AG09309 (cell line): ENCODE measurements at places on chromosomes 12 and 14.

DNA sequence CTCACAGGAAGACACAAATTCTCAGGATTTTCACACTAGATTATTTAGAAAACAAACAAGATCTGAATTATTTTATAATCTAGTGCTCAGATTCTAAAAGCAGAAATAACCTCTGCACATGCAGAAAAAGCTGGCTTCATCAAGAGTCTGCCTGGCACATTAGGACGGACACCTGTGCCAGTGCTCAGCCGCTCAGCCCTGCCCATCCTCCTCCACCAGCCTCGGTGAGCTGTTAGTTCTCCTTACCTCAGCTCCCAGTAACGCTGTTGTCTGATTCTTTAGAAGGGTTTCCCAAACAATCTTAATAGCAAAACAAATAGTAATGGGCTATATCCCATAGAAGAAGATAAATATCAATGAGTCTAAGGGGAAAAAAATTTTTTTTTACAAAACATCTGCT, 27.7 kb downstream of the DUSP16 start:
- DNase-seq = no peak

GRCh38 chr14:64421166-64421565, 33.0 kb downstream of the MTHFD1 start:
- DNase-seq = peak; percentile 32

DNA sequence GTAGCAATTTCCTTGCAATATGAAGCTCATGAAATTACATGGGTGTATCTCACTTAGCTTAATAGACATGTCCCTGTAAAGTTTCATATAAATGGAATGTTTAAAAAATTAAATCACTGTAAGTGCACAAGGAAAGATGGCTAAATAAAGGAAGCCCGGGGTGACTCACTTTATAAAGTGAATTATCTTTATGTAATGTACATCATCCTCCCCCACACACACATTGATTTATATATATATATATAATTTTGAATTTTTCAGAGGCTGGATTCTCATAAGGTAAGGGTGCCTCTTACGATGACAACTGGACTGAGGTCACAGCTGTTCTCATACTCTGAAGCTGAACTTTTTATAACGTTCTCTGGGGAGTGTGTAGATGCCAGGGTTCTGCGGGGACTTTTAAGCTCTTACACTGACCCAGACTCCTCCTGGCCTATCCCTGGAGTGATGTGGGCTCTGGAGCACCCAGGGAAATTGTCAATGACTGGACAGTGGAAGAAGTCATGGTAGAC, 108.7 kb upstream of the HIF1A start:
- DNase-seq = no peak

DNA sequence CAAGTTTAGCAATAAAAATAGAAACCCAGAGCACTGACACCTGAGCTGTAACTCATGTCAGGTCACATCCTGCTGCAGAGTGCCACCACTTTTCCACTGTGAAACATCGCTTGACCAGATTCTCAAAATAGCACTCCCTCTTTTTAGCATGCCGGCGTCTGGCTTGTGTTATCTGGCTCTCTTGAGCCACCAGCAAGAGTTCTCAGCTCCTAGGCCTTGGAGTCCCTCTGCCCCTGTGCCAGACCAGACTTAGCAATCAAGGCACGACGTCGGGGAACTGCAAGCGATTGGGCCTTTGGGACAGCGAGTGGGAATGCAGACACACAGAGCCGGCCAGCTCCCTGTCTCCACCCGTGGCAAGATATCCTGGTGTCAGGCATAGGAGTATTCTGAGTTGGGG, 52.5 kb downstream of the SPIC start:
- DNase-seq = no peak

- no peak for DNase-seq
Measured at GRCh38 chr12:15806826-15807225, 17.6 kb upstream of the EPS8 start.

DNA sequence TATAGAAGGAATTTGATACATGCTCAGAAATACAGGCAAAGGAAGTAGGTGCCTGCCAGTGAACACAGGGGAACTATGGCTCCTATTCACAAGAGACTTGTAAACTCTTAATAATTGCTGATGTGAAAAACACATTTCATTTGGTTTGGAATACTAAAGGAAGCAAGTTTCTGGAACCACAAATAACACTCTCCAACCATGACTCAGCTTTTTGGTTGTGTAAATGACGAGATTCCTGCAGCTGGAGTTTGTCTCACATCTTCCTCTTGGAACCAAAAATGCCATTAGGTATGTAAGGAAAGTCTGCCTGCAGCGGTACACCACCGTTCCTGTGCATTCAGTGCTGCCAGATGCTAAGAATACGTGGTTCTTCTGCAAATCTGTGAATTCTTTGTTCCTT, 4.5 kb upstream of the OR11H6 start:
- DNase-seq = no peak

- DNase-seq = no peak
Measured at GRCh38 chr12:57187222-57188089, 29.1 kb upstream of the NXPH4 start.

GRCh38 chr14:50821510-50822464, 9.2 kb downstream of the NIN start:
- no peak for DNase-seq

- DNase-seq = no peak
Measured at GRCh38 chr14:75252254-75252837, 26.3 kb upstream of the FOS start.

GRCh38 chr12:132238488-132238854, 90.9 kb downstream of the GALNT9 start:
- no peak for DNase-seq

- no peak for DNase-seq
Measured at GRCh38 chr12:66345956-66346355, 43.7 kb downstream of the HELB start.

- peak; percentile 97 for DNase-seq
Measured at GRCh38 chr12:116382686-116383530, 105.4 kb upstream of the MED13L start.

GRCh38 chr12:20404576-20405346, 36.4 kb downstream of the PDE3A start:
- no peak for DNase-seq

- DNase-seq = no peak
Measured at GRCh38 chr12:133203344-133204263, 22.3 kb downstream of the ZNF268 start.

- DNase-seq = no peak
Measured at GRCh38 chr12:128266541-128267130, 334 bp upstream of the TMEM132C start.

DNA sequence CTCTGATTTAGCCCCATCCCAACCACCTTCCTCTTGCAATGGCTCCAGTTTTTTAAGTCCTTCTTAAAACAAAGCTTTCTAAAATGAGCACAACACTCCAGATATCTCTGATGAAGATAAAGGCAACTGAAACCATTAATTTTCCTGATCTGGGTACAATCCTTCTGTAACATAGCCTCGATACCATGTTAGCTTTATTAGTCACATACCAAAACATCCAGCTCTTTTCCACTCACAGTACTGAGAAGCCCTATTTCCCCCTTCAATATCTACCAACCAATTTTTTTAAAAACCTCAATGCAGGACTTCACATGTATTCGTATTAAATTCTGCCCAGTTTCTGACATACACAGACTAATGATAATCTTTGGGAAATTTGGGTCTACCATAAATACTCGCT, 105.9 kb downstream of the MED13L start:
- no peak for DNase-seq

- no peak for DNase-seq
Measured at GRCh38 chr12:96347130-96347699, 53.0 kb downstream of the CDK17 start.

DNA sequence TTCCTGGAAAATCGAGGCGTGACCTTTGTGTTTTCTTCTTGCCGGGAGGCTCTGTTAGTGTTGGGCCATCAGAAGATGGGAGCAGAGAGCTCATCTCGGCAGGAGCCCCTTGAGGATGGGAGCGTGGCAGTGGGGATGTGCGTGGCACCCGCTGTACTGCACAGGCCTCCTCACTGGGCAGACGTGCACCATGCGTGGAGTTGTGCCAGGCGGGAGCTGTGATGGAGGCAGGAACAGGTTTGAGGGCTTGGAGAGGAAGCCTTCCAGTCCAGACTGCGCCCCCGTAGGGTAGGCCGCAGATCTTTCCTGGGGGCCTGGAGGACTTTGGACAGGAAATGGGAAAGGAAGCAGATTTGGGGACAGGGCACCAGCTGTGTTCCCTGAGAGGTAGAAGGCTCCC, 197.5 kb downstream of the TSPAN9 start:
- no peak for DNase-seq

- DNase-seq = no peak
Measured at GRCh38 chr14:81458352-81458751, 58.2 kb upstream of the STON2 start.

DNA sequence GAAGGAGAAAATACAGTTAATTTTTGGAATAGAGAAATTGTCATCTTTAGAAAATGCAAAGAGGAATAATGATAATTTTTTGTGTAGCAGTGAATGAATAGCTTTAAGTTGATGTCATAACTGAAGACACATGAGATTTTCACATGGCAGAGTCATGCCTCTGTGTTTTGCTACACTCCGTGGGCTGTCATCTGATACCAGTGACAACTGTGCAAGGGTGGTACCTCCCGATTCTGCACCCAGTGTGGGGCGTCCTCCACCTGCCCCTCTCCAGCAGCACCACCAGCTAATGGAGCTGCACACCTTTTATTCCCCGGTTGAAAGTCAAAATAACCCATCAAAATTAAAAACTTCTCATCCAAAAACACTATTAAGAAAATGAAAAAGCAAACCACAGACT, 47.2 kb downstream of the ANKRD9 start:
- DNase-seq = no peak

DNA sequence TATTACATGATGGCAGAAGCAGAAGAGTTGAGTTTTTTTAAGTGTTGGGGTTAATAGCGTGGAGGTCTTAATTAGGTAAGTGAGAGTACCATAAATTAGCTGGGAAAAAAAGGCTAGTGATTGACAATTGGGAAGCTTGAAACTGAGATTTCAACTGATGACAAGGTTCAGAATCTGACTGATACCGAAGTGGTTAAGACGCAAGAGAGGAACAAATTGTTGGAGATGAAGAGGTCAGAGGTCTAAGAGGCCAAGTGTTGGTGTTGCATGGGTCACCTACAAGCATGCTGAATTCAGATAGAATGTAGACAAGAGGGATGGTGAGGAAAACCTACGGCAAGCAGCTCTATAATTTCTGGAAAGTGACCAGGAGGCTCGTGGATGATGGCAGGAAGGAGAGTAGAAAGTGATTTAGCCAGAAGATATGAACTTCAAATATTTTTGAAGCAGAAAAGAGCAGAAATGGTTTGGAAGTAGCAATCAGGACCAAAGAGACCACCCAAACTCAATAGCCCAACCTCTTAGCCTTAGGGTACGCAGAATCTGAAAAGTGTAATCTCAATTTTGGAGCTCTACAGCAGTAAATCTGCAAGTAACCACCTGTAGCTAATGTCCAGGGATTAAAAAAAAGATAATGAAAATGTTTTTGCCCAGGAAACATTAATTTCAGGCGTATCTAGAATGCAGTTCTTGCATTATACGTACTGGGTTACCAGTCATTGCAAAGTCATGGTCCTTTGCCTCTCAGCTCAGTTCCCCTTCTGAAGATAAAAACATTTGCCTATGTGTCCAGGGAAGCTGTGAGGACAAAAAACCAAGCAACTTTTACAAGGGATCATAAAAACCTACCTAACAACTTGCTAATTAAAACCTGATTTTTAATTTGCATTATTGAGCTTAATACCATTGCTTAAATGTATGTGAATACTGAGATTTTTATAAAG, 1.7 kb upstream of the TMPO start:
- DNase-seq = no peak

DNA sequence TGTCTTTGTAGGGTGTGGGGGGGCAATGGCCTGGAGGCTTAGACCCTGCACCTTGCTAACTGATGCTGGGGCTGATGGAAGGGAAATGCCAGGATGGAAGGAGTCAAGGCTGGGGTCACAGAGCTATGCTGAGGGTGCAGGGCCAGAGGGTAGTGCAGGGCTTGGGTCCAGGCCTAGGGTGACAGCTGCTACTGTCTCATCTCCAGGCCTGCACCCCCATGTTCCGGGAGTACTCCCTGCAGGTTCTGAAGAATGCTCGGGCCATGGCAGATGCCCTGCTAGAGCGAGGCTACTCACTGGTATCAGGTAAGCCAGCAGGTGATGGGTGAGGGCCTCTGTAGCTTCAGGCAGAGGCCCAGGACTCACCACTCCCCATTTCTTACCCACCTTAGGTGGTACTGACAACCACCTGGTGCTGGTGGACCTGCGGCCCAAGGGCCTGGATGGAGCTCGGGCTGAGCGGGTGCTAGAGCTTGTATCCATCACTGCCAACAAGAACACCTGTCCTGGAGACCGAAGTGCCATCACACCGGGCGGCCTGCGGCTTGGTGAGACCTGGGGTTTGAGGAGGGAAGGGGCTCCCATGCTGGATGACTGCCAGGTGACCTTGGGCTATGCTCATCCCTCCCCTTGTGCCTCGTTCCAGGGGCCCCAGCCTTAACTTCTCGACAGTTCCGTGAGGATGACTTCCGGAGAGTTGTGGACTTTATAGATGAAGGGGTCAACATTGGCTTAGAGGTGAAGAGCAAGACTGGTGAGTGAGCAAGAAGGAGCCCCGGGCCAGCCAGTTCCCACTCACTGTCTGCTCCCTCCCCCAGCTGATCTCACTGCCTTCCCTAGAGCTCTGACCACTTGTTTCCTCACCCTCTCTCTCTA, 4.1 kb downstream of the SHMT2 start:
- DNase-seq = no peak

DNA sequence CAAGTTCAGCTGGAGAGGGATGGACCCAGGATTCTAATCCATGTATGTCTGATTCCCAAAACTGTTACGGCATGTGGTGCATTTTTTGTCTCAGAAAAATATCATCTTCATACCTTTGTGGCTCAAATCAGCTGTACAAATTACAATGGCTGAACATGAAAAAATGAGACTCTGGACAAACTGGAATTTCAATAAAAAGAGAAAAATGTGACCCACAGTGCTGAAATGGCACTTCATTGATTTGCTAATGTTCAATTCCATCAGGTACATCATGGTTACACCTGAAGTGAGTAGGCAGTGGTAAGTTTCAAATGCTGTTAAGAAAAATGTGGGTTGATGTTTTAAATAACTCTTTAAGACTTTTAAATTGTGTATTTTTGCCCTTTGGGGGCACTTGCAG, 165.6 kb upstream of the CAND1 start:
- DNase-seq = no peak

DNA sequence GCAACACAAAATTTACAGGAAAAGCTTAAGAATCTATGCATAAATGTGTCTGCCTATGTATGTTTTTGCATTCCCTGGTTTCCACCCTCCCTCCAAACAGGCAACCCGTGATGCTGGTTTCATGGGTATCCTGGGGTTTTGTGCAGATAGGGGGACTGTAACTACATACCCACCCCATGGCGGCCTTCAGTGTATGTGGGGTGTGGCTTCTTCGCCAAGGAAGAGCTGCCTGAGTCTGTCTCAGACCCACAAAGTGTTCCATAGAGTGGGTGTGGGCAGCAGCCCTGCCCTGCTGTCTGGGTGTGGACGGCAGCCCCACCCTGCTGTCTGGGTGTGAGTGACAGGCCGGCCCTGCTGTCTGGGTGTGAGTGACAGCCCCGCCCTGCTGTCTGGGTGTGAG, 174.8 kb downstream of the ADGRD1 start:
- DNase-seq = no peak
